ENCODE measurements at places on chromosomes 2 and 18.

DNA sequence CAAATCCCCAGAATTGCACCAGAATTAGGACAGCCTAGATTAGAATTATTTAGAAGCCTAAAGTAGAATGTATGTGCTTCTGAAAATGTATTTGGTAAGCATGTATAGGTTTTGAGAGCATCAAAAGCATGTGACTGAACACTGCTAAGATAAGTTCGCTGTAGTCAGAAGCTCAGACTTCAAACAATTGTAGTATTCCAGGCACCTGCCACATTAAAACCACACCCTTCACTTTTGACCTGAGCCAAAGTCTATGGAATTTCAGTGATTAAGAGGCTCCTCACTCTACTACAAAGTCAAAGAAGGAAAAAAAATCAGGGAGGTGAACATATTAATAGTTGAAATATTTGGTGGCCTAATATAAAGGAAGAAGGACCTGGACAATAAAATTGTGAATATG is 8.2 kb downstream of the KCNJ3 start:
- no peak for DNase-seq

GRCh38 chr2:183284606-183285005 is 160.4 kb downstream of the NUP35 start:
- no peak for DNase-seq

DNA sequence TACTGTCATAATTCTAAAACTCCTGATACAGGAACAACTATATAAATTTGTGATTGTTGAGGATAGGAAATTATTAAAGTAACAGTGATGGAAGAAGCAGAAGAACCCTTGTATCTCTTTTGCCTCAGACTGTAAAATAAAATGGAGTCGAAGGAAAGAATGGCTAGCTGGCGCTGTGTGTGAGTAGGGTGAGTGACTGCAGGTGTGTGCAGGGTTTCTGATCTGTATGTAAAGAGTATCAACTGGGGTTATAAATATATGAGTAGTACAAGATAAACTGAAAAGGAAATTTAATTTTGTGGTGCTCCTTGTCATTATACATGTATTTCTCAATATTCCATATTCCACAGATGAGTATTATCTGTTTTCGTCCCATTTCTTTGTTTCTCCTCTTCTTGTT is 15.2 kb downstream of the POLI start:
- DNase-seq: no peak

GRCh38 chr2:8685697-8686358 is 4.0 kb downstream of the ID2 start:
- DNase-seq: no peak

DNA sequence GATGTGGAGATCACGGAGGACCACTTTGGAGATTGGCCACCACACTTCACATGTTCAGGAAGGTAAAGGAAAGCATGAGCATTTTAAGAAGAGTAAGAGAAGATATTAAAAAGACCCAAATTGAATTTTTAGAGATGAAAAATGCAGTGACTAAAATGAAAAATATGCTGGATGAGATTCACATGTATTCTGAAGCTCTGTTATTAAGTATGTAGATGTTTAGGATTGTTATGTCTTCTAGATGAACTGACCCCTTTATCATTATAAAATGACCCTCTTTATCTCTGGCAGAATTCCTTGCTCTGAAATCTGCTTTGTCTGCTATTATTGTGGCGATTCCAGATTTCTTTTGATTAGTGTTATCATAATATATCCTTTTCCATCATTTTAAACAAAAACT is 36.0 kb upstream of the DYNC2LI1 start:
- no peak for DNase-seq

DNA sequence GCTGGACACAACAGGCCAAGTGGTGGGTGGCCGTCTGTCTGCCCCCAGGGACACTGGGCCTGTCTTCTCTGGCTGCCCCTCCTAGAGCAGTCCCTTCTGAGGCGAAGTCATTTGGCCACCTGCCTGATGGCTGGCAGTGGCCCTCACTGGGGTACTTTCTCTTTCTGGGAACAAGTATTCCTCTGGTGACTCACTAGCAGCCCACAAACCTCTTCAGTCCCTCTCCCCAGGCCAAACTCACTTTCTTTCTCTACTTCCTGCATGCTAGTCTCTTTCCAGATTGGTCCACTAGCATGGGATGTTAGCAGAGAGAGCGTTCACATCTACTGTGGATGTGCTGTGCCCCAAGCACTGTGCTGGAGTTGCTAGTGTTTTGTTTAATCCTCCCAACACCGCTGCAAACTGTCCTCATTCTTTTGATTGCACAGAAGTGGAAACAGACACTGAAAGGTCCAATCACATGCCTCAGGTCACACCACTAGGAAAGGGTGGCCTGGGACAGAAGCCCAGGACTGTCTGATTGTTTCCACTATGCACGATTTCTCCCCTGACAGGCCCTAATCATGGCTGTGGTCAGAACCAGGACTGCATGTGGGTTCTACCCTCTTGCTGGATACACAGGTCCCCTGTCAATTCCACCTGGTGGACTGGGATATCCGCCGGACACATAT is 5.2 kb downstream of the DYSF start:
- DNase-seq: no peak

DNA sequence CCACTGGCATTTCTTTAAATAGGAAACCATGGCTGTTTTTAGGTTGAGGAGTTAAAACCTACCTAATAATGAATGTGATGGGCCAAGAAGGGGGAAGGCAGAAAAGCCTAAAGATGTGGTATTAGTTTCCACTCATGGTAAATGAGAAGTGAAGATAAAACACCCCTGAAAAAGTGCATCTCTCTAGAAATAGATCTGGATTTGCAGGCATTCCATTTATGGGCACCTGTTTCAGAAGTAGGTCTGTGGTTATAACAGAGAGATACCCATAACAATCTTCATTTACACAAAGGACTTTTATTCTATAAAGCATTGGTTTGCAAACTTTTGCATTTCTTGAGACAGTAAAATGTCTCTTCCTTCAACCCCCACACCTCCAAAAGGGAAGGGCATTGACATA is 62.1 kb downstream of the PRKCE start:
- DNase-seq: no peak

GRCh38 chr2:7625392-7626138 is 708.4 kb downstream of the RNF144A start:
- no peak for DNase-seq

- DNase-seq: no peak
Measured at GRCh38 chr2:119943058-119943457, 69.8 kb upstream of the EPB41L5 start.

GRCh38 chr18:8242151-8242696 is 367.0 kb upstream of the RAB12 start:
- no peak for DNase-seq

GRCh38 chr2:100161945-100162620 is 19.7 kb upstream of the AFF3 start:
- no peak for DNase-seq

DNA sequence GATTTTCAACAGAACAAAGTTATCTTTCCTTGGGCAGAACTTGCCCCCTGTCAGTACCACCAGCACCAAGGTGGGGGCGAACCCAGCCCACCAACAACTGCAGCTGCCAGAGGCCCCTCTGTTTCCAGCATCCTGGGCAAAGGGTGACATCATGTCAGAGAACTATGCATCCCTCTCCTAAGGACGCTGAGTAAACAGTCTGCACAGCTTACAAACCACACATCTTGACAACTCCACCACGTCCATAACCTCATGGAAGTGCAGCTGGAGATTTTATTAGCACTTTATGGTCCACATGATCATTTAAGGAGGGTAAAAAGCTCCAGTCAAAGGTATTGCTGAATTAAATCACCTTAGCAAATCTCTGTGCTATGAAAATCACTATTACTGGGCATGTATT is 40.4 kb downstream of the PIEZO2 start:
- no peak for DNase-seq

GRCh38 chr18:7584646-7585275 is 17.6 kb downstream of the PTPRM start:
- DNase-seq: no peak

DNA sequence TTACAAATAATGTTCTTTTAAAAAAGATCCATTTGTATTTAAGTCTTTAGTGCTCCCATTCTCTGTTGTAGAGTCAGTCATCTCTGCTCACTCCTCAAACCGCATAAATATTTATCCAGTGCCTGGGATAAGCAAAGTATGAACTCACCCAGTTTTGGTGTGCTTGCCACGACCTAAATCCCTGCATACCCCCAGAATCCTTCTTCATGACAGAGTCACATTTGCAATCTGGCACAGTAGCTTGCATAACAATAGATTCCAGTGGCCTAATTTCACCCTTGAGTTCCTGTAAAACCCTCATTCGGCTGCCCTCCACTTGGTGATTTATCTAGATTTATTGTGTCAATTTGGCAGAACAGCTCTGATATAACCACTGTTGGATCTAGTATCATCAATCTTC is 92.9 kb downstream of the DTNA start:
- DNase-seq: no peak

GRCh38 chr2:149037851-149038250 is 648 bp upstream of the LYPD6B start:
- no peak for DNase-seq

DNA sequence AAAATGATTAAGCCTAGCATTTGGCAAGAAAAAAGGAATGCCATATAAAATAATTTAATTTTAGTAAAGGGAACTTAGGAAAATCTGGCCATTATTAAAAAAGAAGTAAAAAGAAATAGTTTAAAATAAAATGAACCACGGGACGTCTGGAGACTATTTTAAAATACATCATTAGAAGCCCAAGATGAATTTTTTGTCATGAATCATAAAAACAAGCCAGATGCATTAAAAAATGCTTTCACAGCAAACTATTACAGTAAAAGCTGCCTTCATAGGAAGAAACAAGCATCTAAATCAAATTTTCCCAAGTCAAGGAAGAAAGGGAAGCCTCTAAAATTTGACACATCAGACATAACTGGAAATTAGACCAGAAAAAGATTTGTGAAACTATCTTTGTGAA is 33.0 kb downstream of the COL5A2 start:
- no peak for DNase-seq

DNA sequence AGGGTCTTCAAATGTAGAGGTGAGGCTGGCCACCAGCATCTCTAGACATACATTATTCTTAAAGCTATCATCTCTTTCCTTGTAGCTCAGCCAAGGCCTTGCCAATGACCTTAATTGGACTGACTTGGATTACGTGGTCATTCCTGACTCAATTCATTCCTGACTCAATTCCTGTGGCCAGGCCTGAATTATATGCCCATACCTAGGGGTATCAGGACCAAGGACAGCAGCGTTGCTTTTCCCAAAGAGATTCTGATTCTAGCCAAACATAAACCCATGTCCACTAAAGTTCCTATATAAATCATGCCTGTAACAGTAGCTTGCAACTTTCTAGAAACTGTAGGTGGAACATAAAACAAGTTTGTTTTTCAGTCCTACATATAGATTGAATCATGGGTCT is 231.7 kb downstream of the ARL6IP6 start:
- no peak for DNase-seq

GRCh38 chr2:175068534-175068933 is 63.4 kb upstream of the CHN1 start:
- no peak for DNase-seq

GRCh38 chr2:26620031-26620605 is 21.0 kb downstream of the CIB4 start:
- no peak for DNase-seq

DNA sequence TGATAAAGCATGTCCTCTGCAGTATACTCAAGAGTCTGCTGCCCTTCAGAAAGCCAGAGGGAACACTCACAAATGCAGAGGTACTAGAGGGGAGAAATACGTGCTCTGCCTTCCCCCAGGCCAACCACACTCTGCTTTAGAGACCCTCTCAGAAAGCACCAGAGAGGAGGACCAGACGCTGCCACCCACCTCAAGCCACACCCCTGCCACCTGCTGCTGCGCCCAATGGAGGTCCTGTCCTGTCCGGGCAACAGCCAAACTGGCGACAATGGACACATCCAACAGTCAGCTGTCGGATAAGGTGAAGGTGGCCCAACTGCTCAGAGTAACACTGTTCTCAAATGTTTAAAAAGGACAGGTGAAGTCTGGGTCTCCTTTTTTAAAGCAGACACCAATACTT is 44.6 kb downstream of the FAM168B start:
- no peak for DNase-seq

GRCh38 chr18:39761273-39761672 is 2193.8 kb upstream of the PIK3C3 start:
- no peak for DNase-seq

DNA sequence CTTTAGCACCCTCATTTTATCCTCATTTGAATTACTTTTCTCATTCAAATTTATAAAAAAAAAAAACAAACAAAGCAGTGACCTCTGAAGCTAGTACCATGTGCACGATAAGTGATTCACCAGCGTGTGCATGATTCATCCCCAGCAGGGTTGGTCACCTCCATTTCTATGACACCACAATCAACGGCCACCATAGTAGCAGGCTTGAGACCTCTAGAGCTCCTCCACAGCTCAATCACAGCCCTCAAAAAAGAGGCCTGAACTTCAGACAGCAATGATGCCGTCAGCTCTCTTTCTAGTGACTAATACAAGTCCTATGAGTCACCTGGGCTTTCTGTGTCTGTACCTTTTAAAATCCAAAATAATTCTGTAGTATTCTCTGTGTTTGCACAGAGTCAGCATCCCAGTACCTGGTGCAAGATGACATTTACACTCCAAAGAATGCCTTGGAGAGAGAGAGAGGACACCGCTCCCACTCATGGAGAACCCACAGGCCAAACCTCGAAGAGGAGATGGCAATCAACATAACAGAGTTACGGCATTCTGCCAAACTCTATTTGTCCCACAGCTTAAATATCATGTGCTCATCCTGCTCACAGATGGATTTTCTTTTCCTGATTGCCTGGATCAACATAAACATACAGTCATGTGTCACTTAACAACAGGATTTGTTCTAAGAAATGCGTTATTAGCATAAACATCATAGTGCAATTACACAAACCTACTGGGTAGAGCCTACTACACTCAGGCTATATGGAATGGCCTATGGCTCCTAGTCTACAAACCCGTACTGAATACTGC is 58.7 kb downstream of the L3MBTL4 start:
- DNase-seq: no peak

DNA sequence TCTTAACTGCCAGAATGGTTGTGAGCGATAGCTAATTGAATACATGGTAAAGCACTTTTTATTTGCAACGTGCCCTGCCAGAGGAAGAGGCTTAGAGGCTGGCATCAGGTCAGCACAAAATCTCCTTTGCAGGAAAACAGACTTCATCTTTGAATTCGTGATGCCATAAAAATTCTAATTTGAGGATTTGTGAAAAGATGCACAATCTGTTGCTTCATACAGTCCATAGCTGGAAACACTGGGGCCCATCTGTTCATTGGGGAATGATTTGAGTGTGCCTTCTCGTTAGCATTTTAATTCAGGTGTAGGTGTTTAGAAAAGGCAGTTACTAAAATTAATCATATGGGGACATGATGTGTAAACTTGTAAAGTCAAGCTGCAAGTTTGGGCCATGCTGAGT is 876.0 kb downstream of the SLC4A3 start:
- DNase-seq: no peak

DNA sequence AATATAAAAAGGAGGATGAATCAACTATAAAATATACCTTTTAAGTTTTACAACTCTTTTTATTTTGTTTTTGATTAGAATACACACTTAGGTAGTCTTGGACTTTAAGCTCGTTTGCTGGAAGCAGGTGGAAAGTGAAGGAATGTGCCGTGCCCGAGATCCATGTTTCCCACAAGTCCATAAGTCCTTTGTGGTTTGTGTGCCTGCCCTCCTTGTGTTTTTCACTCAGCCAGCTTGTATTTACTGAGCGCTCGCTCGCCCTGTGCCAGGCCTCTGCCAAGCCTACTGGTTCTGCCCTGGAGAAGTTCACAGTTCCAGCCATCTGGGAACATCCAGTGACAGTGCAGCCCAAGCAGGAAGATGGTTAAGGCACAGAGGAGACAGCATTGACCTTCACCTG is 142.6 kb downstream of the MGAT5 start:
- DNase-seq: no peak

GRCh38 chr2:156565066-156565710 is 129.0 kb downstream of the GPD2 start:
- DNase-seq: no peak

All from cortex of kidney (tissue), 1 donor.